ENCODE measurements at places on chromosomes 11 and 22.

DNA sequence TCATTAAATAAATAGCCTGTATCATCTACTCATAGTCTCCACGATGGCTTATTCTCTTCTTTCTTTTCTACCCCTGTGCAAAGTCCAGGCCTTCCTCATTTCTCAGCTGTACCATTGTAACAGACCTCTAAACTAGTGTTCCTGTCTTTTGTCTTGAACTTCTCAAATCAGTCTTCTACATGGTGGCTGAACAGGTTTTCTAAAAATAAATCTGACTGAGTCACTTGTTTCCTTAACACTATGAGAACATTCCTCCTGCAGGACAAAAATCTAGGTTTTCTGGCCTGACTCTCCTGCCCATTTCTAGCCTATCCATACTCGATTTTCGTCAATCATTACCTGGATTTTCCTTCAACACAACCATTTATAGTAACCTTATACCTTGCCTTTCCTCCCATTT, 1080.8 kb upstream of the TENM4 start:
- no peak for DNase-seq

GRCh38 chr11:126560221-126560620, 204.7 kb downstream of the ST3GAL4 start:
- DNase-seq = no peak

GRCh38 chr11:58142761-58143160, 17.4 kb upstream of the OR9I1 start:
- DNase-seq = no peak

DNA sequence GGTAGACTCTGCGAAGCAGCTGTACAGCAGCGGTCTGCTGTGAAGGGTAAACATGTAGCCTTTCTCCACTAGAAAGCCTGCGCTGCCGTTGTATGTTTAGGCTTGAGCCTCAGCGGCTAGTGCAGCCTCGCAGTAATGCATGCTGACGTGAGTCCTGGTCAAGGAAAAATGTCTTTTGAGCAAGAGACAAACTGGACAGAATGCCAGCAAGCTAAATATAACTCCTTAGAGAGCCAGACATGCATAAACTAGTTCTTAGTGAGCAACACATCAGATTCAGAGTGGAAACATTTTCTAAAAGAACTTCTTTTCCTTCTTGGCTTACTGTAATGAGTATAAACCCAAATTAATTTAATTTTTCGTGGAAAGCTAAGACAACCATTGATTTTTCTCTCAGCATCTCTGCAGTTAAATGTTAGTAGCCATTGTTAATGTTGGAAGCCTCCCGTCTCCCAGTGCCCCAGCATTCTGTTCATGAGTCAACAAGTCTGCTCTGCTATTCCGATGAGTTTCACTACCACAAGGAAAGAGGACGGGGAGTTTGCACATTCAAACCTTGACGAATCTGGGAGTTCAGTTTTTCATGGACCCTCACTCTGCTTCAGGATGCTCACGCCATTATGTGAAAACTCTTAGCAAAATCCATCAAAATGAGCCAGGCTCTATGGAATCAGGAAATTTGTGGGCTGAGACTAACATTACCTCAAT, 51.4 kb downstream of the JAM3 start:
- no peak for DNase-seq

- no peak for DNase-seq
Measured at GRCh38 chr11:116579857-116580727, 192.7 kb downstream of the BUD13 start.

- DNase-seq = no peak
Measured at GRCh38 chr11:111836721-111837120, 34.7 kb downstream of the ALG9 start.

GRCh38 chr22:49247194-49247924, 580.3 kb downstream of the BRD1 start:
- no peak for DNase-seq

GRCh38 chr11:34150494-34151151, 45.2 kb downstream of the NAT10 start:
- no peak for DNase-seq

GRCh38 chr22:17955590-17956379, 68.6 kb downstream of the MICAL3 start:
- DNase-seq = no peak

DNA sequence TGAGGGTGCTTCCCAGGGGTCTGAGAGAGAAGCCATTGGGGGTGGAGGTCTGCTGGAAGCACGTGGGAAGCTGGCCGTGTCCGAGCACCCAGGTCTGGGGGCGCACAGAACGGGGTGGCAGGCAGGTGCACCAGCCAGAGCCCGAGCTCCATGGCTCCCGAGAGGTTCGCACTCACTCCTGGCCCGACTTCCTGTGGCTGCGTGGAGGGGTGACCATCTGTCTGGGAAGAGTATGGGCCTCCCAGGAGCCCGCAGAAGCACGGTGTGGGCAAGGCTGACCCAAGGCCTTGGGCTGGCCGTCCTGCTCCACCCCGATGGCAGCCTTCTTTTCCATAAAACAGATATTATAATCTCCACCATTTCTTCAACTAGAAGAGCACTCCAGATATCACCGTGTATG, 256.0 kb upstream of the B3GAT1 start:
- no peak for DNase-seq
